G401 (cell line): ENCODE measurements at places on chromosomes 16 and 17.

DNA sequence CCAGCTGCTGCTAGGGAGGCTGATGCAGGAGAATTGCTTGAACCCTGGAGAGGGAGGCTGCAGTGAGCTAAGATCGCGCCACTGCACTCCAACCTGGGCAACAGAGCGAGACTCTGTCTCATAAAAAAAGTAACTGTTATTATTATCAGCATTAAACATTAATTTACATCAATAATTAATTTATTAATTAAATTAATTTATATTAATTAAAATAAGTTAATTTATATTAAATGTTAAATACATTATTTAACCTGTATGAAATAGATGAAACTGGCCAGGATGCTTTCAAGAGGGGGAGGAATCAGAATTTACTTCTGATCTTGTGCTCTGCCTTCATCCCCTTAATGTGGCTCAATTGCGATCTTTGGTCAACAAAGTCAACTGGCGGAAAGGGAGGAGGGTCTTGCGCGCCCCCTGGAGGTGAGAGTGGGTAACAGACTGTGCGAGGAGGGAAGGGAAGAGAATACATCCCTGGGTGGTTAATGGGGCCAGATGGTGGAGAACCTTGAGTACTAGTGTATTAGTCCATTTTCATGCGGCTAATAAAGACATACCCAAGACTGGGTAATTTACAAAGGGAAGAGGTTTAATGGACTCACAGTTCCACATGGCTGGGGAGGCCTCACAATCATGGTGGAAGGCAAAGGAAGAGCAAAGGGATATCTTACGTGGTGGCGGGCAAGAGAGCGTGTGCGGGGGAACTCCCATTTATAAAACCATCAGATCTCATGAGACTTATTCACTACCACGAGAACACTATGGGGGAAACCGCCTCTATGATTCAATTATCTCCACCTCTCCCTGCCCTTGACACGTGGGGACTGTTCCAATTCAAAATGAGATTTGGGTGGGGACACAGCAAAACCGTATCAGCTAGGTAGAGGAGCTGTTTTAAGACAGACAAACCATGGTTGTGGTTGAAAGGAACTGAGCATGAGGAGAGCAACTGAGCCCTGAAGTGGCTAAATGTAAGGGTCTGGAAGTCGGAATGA is 15.7 kb upstream of the CPPED1 start:
- no peak for DNase-seq

GRCh38 chr17:10099051-10099571 is 99.3 kb downstream of the GAS7 start:
- no peak for DNase-seq

DNA sequence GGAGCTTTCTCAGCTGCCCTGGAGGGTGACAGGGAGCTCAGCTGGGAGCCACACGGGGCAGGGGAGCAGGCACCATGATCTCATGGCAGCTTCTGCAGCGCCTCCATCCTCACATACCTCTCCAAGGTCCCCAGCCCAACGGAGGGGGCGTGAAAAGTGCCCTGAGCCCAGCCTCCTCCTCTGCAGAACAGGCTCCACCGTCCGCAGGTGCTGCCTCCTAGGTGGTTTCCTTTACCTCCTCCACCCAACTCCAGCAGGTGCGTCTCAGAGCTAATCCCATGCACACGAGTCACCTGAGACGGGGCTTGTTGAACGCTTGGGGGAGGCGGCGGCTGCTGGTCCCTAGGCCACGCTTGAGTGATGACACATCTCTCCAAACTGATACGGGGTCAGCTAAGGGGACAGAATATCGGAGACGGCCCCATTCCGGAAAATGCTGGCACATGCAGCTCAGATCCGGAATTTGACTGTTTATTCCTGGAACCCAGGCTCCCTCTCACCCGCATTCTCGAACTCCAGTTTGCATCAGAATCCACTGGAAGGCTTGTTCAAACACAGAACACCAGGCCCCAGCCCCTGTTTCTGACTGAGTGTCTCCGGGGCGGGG is 387 bp upstream of the SLC38A8 start:
- no peak for DNase-seq

DNA sequence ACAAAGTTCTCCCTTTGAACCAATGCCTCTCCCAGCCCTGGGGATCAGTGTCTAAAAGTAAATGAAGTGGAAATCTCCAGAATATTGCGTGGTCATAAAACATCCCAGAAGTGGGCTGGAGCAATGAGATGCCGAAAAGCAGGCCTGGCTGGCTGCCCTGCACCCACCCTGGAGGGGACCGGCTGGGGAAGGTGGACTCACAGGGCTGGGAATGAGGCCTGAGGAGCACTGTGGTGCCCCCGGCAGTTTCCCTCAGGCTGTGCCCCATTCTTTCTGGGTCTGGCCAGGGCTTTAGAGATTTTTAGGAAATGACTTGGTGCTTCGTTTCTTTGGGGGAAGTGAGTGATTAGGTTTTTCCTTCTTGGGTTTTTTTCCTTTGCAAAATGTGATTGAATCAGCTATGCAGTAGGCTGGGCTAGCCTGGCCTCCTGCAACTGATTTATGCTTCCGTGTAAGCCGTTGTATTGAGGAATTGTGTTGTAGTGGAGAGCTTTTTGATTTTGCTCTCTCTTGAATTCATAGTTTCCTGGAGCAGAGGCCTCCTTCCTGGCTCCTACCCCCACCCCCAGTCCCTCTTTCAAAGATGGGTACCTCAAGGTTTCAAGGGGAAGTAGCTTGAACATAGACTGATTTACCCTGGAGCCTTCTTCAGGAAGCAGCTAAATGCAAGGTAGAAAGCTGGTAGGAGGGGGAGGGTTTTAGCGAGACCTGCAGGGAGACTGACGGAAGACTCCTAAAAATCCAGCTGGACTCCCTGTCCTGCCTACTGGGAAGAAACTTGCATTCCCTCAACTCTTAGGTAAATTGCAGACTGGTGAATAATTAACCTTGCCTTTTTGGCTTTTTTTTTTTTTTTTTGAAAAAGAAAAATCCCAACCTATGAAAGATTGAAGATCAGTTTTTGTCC is 170.2 kb downstream of the RAB11FIP4 start:
- peak; percentile 8 for DNase-seq

DNA sequence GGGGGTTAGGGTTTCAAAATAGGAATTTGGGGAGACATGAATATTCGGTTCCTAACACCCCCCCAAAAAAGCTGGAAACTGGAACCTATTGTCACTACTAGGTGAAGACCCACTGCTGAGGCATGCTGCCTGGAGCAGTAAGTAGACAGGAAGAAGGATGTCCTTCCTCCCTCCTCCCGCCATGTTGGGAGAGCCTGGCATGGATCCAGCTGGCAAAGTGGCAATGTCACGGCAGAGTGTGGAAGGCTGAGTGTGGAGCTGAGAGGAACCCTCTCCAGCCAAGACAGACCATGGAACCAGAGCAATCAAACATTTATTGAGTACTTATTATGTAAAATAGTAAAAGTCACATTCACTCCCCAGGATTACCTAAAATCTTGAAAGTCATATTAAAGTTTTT is 49.0 kb downstream of the CCDC182 start:
- DNase-seq = no peak

DNA sequence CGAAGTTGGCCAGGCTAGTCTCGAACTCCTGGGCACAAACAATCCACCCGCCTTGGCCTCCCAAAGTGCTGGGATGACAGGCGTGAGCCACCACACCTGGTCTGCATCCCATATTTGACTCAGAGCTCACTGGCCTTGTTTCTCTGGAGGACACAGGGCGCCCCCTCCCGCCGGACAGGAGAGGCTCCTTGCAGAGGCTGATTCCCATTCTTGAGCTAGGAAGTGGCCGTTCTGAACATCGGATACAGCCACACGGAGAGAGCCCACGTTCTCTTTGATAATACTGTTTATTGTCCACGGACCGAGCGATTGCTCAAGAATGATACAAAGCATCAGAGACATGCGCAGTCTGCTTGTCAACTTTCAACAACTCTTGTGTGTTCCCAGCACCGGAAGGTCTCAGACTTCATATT is 12.1 kb upstream of the USP36 start:
- DNase-seq = no peak

- DNase-seq = no peak
Observed at GRCh38 chr16:64375391-64375980, 746.4 kb downstream of the CDH11 start.

GRCh38 chr16:57878586-57878985 is 76.3 kb upstream of the KIFC3 start:
- no peak for DNase-seq

GRCh38 chr17:19718613-19719354 is 2.4 kb upstream of the SLC47A2 start:
- DNase-seq = no peak

DNA sequence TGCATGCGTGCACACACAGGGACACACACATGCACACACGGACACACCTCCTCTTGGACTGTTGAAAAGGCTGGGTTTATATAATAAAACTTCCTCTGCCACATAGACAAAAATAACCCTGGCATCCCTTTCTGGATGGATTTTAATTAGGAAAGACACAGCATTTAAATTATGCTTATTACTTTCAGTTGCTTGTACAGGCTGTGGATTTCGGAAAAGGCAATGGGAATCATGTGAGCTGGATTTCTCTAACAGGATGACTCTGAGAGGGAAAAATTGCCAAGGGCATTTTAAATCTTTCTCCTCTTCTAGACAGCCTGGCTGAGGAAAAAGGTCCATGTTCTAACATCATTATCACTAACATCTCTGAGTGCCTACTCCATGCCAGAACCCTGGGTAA is 75.9 kb downstream of the HLF start:
- no peak for DNase-seq

GRCh38 chr17:67528751-67529436 is 151.8 kb downstream of the PITPNC1 start:
- DNase-seq = peak; percentile 65

DNA sequence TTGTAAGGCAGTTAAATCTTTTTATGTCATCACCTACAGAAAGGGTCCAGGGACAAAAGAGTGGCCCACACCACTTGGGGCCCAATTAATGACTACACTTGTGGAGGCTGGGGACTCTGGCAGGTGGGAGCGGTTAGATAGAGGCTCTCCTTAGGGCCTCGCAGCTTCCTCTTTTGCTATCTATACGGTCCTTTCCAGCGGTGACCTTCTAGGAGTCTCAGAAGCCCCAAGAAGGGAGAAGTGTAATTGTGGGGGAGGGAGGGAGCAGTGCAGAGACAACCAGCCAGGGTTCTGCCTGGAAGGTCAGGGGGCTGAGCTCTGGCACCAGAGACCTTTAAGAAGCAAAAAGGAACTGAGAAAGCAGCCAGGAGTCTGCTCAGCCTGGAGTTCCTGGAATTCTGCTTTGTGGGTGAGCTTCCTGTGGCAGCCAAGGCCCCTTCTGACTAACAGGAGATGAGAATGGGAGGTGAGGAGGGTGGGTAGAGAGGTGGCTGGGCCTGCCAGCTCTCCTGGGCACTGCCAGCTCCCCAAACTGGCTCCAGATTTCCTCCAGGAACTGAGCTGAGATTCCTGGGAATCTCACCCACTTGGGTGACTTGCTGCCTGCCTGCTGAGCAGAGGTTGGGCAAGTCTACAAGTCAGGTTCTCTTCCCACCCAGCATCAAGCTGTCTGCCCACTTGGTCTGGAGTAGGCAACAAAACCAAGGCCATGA is 16.3 kb upstream of the MAP3K14 start:
- DNase-seq = no peak

GRCh38 chr17:74318391-74318790 is 7.6 kb upstream of the KIF19 start:
- no peak for DNase-seq
